NCI-H1436 treated with DMSO at 0.1 percent for 48 hours (cell line): ENCODE measurements at places on chromosomes 12 and 14.

- DNase-seq, result no peak
These were observed 48.7 kb downstream of the DLK1 start for GRCh38 chr14:100775351-100775830.

DNA sequence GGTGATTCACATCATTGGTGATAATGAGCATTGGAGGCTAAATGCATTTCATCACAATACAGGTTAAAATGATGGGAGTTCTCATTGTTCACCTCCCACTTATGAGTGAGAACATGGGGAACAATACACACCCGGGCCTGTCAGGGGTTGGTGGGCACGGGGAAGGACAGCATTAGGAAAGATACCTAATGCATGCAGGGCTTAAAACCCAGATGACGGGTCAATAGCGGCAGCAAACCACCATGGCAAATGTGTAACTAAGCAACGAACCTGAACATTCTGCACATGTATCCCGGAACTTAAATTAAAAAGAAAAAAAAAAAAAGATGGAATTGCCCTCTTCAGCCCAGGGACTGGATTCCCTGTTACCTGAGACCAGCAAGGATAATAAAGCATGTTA, 2.3 kb upstream of the LUM start:
- no peak for DNase-seq

GRCh38 chr12:106130474-106131113, 8.2 kb downstream of the NUAK1 start:
- DNase-seq, result no peak

- no peak for DNase-seq
These were observed 10.3 kb downstream of the TBPL2 start for GRCh38 chr14:55430024-55430690.

DNA sequence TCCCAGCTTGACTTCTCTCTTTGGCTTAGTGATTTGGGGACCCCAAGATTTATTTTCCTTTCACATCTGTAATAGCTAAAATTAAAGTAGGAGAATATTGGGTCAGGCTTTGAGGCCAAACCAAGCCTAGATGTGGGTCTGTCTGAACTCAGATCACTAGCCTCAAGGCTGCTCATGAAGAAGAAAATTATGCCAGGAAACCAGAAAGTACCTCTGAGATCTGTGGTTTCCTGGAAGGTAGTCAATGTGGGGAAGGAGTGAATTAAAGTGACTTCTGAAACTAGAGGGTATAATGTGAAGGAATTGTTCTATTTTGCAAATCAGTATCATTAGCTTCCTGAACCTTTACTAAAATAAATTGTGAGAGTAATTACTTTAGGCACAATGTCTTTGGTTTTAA, 13.4 kb upstream of the CLEC12A start:
- no peak for DNase-seq

DNA sequence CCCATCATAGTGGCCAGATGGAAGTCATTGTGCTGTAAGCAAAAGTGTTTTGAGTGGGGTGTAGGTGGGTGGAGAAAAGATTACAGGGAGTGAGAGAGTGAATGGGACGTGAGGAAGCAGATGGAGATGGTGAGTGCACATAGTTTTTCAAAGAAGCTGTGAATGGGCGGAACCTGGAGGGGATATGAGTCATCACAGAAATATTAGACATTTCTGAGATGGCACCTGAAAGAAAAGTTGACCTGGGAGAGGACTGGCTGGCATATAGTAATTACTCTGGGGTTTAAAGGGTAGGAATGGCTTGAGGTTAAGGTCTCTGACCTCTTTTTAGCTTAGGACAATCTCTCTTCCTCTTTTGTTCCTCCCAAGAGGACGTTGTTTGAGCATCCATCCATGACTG, 50.5 kb downstream of the ANO4 start:
- DNase-seq, result no peak

GRCh38 chr12:95244350-95244749, 26.7 kb downstream of the VEZT start:
- DNase-seq, result no peak

GRCh38 chr12:112992541-112993398, 14.5 kb downstream of the OAS2 start:
- peak; percentile 1 for DNase-seq

- DNase-seq, result no peak
These were observed 440.2 kb downstream of the ATP23 start for GRCh38 chr12:58381546-58381945.

GRCh38 chr14:105486974-105487448, 325 bp downstream of the CRIP1 start:
- DNase-seq, result no peak

- no peak for DNase-seq
These were observed 8.9 kb downstream of the CDKN1B start for GRCh38 chr12:12725956-12726554.

GRCh38 chr12:105931762-105932570, 206.8 kb downstream of the NUAK1 start:
- no peak for DNase-seq
